ENCODE measurements at places on chromosomes 1 and 21. TPM values are rescaled to one million over a fixed set of nuclear protein-coding genes. Genes with fewer than 3 reads are reported as not detected.

SLC35F3 gene
- total RNA-seq = not detected

- DNase-seq = no peak
- H3K4me3 ChIP-seq = no peak overlapping the region
- no peaks in the 10 kb centered on the region for H3K36me3 ChIP-seq
- no peak overlapping the region for H3K27ac ChIP-seq
Measured at GRCh38 chr21:36388835-36389234, 3.6 kb downstream of the CHAF1B start.

- H3K4me1 ChIP-seq = no peaks in the 10 kb centered on the region
- H3K27ac ChIP-seq = no peak overlapping the region
- DNase-seq = no peak
- no peaks in the 10 kb centered on the region for H3K27me3 ChIP-seq
- H3K36me3 ChIP-seq = no peaks in the 10 kb centered on the region
Measured at GRCh38 chr1:63987014-63987627, 213.3 kb downstream of the ROR1 start.

DNA sequence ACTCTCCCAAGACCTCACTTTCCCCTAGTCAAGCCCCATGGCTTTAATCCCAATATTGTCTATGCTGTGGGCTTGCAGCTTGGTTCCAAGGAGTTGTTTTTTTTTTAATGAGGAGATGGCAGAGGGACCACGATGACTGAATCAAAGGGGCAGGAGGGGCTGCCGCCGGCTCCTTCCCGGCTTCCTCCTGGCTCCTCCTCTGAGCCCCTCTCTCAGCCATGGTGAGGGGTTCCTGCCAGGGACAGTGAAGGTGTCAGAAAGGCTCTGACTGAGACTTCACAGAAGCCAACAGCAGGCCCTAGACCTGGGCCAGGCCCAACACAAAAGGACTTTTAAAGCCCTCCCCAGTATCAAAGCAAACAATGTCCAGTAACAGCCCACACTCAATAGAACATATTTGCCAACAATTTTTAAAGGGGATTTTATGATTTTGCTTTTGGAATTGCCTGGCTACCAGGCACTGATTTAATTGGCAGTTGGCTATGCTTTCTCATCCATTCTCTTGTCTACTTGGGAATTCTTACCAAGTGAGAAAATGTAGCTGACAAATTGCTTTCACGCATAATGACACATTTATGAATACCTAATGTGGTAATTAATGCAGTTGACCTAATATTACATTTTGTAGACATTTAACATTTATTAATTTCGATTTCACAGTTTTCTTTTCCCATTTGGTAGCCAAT lies 54.2 kb downstream of the FBXO2 start:
- H3K36me3 ChIP-seq = no peaks in the 10 kb centered on the region
- DNase-seq = no peak
- no peak overlapping the region for H3K27ac ChIP-seq
- no peaks in the 10 kb centered on the region for H3K4me1 ChIP-seq
- H3K4me3 ChIP-seq = no peak overlapping the region

CD160 gene
- total RNA-seq = 0.19 TPM

GRCh38 chr1:13956393-13956792 lies 256.4 kb downstream of the PRDM2 start:
- H3K27me3 ChIP-seq = no peaks in the 10 kb centered on the region
- no peaks in the 10 kb centered on the region for H3K4me1 ChIP-seq
- DNase-seq = no peak
- no peak overlapping the region for H3K27ac ChIP-seq
- no peaks in the 10 kb centered on the region for H3K36me3 ChIP-seq

- no peaks in the 10 kb centered on the region for H3K4me1 ChIP-seq
- H3K36me3 ChIP-seq = no peaks in the 10 kb centered on the region
- no peak for DNase-seq
- H3K27me3 ChIP-seq = no peaks in the 10 kb centered on the region
- no peak overlapping the region for H3K27ac ChIP-seq
- H3K4me3 ChIP-seq = no peak overlapping the region
Measured at GRCh38 chr1:238346340-238346739, 455.6 kb upstream of the ZP4 start.

GRCh38 chr1:109134423-109134822 lies 20.5 kb downstream of the ELAPOR1 start:
- H3K27ac ChIP-seq = peak overlapping the region; percentile 44
- no peaks in the 10 kb centered on the region for H3K4me1 ChIP-seq
- no peak overlapping the region for H3K4me3 ChIP-seq
- no peaks in the 10 kb centered on the region for H3K27me3 ChIP-seq
- no peak for DNase-seq

SELE gene
- 1.1 TPM for total RNA-seq

DNA sequence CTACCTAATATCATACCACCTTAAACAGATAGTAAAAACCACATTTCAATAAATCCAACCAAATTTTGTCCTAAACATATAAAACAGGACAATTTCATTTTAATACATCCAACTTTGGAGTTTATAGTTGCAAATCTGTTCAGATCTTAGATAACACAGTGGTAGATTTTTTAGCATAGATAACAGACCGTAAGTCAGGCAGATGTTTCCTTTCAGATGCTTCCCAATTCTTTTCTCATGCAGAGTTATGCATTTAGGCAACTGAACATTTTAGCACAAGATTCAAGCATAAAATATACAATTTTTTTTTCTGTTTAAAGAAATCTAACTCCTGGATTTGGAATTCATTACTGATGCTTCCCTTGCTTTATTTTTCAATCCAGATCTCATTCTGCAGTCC lies 156.5 kb upstream of the ZNHIT6 start:
- no peak for DNase-seq
- no peak overlapping the region for H3K4me3 ChIP-seq
- H3K4me1 ChIP-seq = no peaks in the 10 kb centered on the region
- H3K36me3 ChIP-seq = no peaks in the 10 kb centered on the region

GRCh38 chr1:50562106-50562505 lies 138.9 kb upstream of the DMRTA2 start:
- H3K36me3 ChIP-seq = no peaks in the 10 kb centered on the region
- H3K4me3 ChIP-seq = no peak overlapping the region
- DNase-seq = no peak
- H3K27me3 ChIP-seq = no peaks in the 10 kb centered on the region

GRCh38 chr1:17308593-17308992 lies 596 bp downstream of the PADI4 start:
- no peak overlapping the region for H3K4me3 ChIP-seq
- H3K36me3 ChIP-seq = no peaks in the 10 kb centered on the region
- DNase-seq = no peak
- no peaks in the 10 kb centered on the region for H3K4me1 ChIP-seq

OVAAL gene
- total RNA-seq = not detected

DNA sequence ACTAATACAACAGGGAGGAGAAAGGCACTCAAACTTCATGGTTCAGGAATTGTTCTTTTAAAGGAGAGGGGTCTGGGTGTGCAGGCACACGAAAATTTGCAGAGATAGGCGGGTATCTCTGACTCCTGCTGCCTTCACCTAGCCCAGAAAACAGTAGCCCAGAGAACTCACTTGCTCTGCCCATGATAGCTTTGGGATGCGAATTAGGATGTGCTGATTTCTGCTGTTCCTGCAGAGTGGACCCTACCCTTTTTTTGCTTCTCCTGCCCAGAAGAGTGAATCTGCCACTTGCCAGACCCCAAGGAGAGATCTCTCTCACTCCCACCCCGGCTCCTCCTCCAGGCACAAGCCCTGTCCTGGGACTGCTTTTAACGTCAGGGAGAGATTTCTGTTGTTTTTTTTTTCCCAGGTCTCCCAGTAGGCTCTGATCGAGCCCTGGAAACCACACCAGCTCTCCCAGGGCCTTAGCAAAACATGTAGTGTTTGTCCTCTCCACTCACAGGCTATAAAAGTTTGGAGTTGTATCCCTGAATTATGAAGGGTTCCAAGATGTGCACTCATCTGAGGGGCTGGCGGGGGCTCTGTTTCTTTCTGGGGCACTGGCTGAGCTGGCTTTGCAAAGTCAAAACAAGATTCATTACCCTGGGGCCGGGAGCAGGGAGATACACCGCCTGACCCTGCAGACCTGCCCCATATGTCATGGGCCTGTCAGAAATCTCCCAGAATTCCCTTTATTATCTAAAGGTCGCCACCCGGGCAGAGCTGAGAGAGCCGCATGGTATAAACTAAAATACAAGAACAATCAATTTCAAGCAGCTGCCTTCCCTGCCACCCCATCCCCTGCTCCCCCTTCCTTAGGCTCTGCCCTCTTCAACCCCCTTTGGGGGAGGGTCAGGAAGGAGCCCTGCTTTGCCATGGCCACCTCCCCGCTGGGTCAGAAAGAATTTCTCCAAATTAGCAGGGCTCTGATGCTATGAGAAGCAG lies 17.9 kb downstream of the PLXNA2 start:
- no peaks in the 10 kb centered on the region for H3K36me3 ChIP-seq
- H3K27me3 ChIP-seq = no peaks in the 10 kb centered on the region
- H3K27ac ChIP-seq = no peak overlapping the region
- no peak for DNase-seq

CELA2A gene
- total RNA-seq = not detected

DCAF6 gene
- 64.4 TPM for total RNA-seq

DNA sequence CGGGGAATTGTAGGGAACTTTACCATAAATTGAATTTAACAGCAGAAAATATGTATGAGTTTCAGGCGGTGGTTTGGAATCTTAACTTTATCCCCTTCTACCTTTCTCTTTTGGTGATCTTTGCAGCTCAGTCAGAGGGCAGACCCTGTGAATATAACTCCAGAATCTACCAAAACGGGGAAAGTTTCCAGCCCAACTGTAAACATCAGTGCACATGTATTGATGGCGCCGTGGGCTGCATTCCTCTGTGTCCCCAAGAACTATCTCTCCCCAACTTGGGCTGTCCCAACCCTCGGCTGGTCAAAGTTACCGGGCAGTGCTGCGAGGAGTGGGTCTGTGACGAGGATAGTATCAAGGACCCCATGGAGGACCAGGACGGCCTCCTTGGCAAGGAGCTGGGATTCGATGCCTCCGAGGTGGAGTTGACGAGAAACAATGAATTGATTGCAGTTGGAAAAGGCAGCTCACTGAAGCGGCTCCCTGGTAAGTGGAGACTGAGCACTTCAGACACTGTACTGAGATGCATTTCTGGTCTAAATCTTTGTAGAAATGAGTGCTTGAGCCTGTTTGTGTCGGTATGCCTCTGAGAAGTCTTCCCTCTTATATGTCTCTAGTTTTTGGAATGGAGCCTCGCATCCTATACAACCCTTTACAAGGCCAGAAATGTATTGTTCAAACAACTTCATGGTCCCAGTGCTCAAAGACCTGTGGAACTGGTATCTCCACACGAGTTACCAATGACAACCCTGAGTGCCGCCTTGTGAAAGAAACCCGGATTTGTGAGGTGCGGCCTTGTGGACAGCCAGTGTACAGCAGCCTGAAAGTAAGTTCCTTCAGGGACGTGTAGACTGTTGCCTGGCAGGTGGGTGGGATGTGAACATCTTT lies 1.5 kb downstream of the CCN1 start:
- DNase-seq = no peak
- H3K27me3 ChIP-seq = no peaks in the 10 kb centered on the region
- peak overlapping the region; percentile 66 for H3K4me3 ChIP-seq
- peaks cover 5% of the 10 kb centered on the region for H3K4me1 ChIP-seq
- no peaks in the 10 kb centered on the region for H3K36me3 ChIP-seq
- H3K27ac ChIP-seq = peak overlapping the region; percentile 91

- no peak overlapping the region for H3K27ac ChIP-seq
- H3K4me3 ChIP-seq = no peak overlapping the region
- H3K27me3 ChIP-seq = no peaks in the 10 kb centered on the region
- DNase-seq = no peak
- no peaks in the 10 kb centered on the region for H3K4me1 ChIP-seq
- peaks cover 12% of the 10 kb centered on the region for H3K36me3 ChIP-seq
Measured at GRCh38 chr1:46410156-46411009, 16.3 kb downstream of the FAAH start.

USP33 gene
- 20.9 TPM for total RNA-seq

DNA sequence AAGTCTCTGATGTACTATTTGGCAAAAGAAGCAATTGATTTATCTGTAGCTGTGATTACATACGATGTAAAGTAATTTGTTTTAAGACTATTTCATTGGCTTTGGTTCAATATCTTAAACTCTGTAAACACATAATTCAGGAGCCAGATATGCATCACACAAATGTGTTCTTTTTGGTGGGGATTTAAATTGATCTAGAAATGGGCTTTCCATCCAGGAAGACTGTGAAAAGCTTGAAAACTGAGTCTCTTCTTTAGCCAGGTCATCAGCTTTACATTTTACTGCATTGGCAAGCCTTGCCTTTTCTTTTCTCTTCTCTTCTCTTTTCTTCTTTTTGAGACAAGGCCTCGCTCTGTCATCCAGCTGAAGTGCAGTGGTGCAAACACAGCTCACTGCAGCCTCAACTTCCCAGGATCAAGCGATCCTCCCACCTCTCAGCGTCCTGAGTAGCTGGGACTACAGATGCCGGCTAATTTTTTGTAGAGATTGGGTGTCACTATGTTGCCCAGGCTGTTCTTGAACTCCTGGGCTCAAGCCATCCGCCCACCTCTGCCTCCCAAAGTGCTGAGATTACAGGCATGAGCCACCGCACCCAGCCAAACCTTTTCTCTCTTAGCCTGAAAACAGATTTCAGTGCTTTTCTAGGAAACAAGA lies 1.4 kb downstream of the RCAN3 start:
- H3K27ac ChIP-seq = no peak overlapping the region
- no peaks in the 10 kb centered on the region for H3K36me3 ChIP-seq
- H3K4me1 ChIP-seq = no peaks in the 10 kb centered on the region
- DNase-seq = no peak
- no peaks in the 10 kb centered on the region for H3K27me3 ChIP-seq

- H3K4me3 ChIP-seq = no peak overlapping the region
- H3K27ac ChIP-seq = no peak overlapping the region
- H3K27me3 ChIP-seq = no peaks in the 10 kb centered on the region
- H3K4me1 ChIP-seq = no peaks in the 10 kb centered on the region
- no peaks in the 10 kb centered on the region for H3K36me3 ChIP-seq
Measured at GRCh38 chr1:64663668-64664067, 81.2 kb upstream of the RAVER2 start.

DNA sequence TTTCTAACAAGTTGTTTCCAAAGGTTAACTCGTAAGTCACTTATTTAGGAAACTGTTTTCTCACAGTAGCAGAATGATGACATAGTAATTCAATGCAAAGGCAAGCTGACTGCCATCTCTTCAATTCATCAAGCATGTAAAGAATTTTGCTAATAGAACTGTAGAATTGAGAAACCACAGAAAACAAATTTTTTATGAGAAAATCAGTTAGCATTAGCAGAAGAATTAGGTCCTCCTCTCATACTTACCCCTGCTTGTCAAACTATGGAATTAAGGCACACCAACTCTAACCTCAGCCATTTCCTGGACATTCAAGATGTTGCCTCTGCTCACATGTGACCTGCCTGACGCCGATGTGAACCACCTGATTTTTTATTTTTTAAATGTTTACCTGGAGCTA lies 115.2 kb downstream of the LRRC40 start:
- H3K27ac ChIP-seq = no peak overlapping the region
- H3K27me3 ChIP-seq = no peaks in the 10 kb centered on the region
- H3K4me1 ChIP-seq = no peaks in the 10 kb centered on the region
- DNase-seq = no peak

- no peaks in the 10 kb centered on the region for H3K36me3 ChIP-seq
- no peak overlapping the region for H3K4me3 ChIP-seq
- H3K27me3 ChIP-seq = peaks cover 5% of the 10 kb centered on the region
- no peak for DNase-seq
Measured at GRCh38 chr1:15197591-15198447, 44.3 kb downstream of the TMEM51 start.

- no peaks in the 10 kb centered on the region for H3K4me1 ChIP-seq
- H3K36me3 ChIP-seq = no peaks in the 10 kb centered on the region
- H3K4me3 ChIP-seq = no peak overlapping the region
Measured at GRCh38 chr1:174809755-174810280, 189.9 kb upstream of the CACYBP start.

GRCh38 chr1:32068957-32069588 lies 3.7 kb upstream of the TMEM39B start:
- no peak for DNase-seq
- no peaks in the 10 kb centered on the region for H3K27me3 ChIP-seq
- no peak overlapping the region for H3K27ac ChIP-seq
- H3K36me3 ChIP-seq = no peaks in the 10 kb centered on the region

GJB3 gene
- total RNA-seq = 0.12 TPM

Data from right lobe of liver (tissue), 6 donors.